Brain (organoid and tissue), 16 donors: ENCODE measurements at places on chromosomes 7 and 10.

GRCh38 chr10:131770946-131771633 lies 129.7 kb upstream of the PPP2R2D start:
- DNase-seq = no peak

DNA sequence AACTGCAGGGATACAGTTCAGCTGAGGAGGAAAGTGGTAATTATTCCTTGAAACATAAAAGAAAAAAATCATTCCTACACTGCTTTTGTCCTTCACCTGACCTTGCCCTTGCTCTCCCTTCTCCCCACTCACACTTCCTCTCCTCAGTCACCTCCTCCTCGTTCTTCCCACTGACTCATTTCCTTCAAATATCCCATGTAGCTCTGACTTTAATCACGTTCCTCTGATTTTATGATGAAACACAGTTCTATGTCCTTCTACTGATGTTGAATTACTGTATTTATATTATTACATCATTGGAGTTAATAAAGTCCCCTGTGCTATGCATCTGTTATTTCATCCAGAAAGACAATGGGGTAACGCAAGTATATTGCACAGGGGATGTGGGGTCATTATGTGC lies 575.6 kb downstream of the POM121L12 start:
- DNase-seq = no peak

DNA sequence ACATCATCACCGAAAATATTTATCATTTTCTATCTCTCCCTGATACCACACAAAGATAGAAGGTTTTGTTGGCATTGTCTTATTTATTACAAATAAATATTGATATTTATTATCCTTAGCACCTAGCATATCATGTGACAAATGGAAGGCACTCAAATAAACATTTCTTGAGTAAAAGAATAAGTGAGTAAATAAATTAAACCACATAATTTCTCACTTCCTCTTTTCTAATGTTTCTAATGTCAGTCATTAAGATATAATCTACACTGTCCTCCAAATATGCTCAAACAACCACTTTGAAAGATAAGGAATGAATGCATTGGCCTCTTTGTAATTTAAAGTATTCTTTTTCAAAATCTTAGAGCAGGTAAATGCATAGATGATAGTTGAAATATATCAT lies 1027.8 kb upstream of the LRRTM3 start:
- DNase-seq = no peak

DNA sequence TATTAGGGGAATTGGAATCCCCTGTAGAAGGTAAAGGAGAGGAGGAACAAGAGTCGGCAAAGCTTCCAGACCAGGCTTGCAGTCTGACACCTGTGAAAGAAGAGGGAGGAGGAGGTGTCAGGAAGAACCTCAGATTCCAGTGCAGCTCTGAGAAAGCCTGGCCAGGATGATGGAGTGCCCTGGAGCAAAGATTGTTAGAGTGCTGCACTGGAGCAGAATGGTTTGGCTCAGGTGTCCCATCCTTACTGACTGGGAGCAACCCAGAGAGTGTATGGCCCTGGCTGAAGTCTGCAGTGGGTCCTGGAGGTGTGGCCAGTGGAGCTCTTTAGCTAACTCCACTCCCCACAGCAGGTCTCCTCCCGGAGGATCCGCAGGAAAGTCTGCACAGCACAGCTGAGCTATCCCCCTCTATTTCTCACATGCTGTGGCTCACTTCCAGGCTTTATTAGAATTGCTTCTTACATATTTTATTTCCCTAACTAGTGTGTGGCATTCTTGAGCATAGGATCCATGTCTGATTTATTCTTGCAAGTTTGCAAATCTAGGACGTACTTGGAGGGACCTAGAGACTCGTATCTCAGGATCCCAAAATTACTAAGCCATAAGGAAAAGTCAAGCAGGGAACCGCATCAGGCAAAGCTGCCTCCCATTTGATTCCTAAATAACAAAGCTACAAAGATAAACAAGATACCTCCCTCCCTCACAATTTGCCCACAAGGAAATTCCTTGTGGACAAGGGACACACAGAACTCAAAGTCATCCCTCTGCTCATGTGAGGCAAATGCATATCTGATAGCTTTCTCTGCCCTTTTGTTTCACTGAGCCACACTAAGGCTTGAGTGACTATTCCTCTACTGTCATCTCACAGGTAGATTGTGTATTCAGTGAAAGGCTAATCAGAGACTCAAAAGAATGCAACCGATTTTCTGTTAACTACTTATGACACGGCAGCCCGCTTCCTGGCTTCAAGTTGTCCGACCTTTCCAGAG lies 58.8 kb downstream of the VIM start:
- no peak for DNase-seq

DNA sequence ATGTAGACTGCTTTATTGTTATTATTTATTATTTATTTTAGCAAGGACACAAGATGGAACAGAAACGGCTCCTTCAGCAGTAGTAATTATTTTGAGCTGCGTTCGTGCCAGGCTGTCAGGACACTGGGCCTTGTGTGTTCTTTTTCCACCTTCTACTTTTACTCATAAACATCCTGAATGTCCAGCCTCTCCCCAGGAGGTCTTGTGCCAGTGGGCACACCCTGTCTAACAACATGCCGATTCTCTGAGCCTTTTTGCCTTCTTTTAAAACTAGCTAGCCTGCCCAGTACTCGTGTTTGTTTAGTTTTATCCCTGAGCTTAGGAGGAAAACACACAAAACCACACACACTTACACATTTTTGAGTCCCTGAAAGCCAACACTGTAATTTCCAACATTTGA lies 1.2 kb downstream of the SCIN start:
- no peak for DNase-seq

GRCh38 chr7:88480896-88481295 lies 174.2 kb upstream of the STEAP4 start:
- DNase-seq = peak; percentile 99

DNA sequence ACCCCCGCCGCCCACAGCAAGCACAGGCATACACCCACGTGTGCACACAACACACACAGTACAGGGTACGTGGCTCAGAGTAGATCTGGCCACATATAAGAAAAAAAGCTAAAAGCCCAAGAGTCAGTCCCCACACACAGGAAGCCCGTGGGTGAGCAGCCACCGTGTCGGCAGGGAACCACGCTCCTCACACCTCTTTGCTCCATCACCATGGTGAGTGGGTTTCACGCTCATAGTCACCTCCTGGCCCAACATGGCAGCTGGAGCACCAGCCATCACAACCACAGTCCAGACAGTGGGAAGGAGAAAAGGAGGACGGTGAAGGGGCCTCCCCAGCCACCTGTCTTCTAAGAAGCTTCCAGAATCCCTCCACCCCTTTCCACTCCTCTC lies 76.0 kb upstream of the PDGFA start:
- no peak for DNase-seq

DNA sequence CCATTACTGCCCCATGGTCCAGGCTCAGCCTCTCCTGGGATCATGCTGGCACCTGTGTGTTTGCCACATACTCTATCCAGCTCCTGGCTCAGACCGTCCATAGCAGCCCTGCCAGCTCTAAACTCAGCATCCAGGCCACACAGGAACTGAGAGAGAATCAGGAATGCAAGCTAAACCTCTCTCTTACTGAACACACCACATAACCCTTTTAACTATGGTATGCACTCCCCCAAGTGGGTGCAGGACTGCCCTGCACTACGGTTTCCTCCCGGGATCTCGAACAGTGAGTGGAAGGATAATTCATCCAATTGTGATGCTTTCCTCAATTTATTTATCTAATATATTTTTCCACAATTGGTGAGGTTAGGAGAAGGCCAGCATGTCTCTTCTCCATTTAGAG lies 17.1 kb upstream of the ZNF800 start:
- DNase-seq = no peak

DNA sequence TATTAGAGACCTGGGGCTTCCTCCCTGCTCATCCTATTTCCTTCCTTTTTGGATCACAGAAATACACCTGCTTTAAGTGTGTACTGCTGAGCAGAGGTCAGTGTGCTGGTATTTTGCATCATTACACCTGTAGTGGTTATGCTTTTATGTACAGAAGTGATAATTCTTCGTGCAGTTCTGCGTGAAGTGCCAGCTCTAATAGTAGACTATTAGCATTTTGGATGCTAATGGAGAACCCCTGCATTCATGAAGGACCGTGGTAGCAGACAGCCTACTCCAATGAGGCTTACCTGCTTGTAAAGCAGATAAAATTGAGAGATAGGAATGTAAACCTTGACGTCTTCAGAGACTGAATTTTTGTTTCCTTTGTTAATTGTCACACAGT lies 114.3 kb downstream of the CDK14 start:
- DNase-seq = peak; percentile 37

GRCh38 chr7:47827871-47828270 lies 120.4 kb downstream of the PKD1L1 start:
- peak; percentile 44 for DNase-seq

DNA sequence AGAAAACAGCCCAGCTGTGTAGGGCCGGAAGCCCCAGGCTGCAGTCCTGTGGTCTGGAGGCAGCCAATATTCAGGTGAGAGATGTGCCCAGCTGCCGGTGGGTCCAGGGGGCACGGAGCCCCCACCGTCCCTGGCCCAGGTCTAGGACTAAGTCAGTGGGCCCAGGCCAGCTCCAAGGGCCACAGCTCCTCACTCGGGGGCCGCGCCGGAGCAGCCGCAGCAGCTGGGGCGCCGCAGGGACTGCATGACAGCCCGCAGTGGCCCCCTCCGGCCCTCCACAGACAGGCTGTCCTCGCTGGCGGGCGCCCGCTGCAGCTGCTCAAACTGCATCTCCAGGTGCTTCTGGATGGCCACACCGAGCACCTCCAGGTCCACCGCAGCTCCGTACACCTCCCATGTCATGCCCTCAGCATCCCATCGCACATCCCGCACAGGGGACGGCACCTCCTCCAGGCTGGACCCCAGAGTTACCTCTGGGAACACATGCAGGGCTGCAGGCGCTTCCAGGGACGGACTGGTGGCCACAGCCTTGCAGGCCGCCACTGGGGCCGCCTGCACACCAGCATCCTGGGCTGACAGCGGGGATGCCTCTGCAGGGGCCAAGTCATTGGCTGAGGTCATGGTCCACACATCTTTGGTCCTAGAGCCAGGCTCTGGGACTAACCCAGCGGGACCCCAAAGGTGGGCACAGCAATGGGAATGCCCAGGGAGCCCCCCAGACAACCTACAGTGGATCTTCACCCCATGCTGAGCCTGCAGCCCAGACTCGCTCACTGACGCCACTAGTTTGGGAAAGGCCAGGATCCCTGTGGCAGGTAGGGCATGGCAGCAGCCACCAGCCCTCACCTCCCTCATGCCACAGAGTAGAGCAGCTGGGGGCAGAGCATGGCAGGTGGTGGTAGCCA lies 7.0 kb downstream of the GPRIN2 start:
- no peak for DNase-seq

- peak; percentile 50 for DNase-seq
Measured at GRCh38 chr10:32367793-32368453, 21.0 kb upstream of the EPC1 start.

GRCh38 chr7:129298268-129298893 lies 73.6 kb downstream of the AHCYL2 start:
- peak; percentile 78 for DNase-seq

DNA sequence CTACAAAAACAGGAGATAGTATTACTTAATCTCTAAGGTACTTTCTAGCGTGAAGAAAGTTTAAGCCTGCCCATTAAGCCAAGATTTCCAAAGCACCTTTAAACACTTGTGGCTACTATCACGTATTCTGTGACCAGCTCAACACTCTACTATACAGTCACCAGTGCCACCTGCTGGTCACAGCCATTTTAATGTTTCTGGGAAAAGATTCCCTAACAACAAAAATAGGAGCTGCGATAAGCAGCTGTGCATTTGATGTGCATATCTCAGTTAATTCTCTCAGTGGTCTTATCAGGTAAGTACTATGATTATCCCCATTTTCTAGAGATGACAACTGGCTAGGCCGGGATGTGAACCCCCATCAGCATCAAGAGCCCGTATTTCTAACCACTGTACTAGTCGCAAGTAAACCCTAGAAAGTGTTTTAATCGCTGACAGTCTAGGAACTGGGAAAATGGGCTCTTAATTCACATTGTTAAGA lies 860 bp downstream of the SEC31B start:
- DNase-seq = peak; percentile 90

GRCh38 chr7:33868166-33868565 lies 37.2 kb upstream of the BMPER start:
- DNase-seq = no peak

DNA sequence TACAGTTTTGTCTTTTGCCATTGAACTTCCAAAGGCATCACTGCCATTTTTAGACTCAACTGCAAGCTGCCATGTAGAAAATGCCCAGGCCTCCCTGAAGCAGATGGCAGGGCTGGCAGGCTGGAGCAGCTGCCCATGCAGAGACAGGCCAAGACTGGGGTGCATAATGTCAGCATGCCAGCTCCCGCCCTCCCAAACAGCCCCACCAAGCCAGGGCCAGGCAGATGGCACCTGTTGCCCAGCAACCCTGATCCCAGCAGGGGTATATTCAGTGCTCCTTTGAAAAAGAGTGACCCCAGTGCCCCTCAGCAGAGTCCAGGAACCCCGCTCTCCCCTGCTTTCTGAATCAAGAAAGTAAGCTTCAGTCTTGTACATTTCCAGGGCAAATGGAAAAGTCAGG lies 32.6 kb downstream of the VSTM4 start:
- peak; percentile 83 for DNase-seq

GRCh38 chr7:91165006-91165845 lies 99.0 kb upstream of the FZD1 start:
- DNase-seq = no peak

- DNase-seq = no peak
Measured at GRCh38 chr10:61971003-61971325, 69.5 kb downstream of the ARID5B start.

DNA sequence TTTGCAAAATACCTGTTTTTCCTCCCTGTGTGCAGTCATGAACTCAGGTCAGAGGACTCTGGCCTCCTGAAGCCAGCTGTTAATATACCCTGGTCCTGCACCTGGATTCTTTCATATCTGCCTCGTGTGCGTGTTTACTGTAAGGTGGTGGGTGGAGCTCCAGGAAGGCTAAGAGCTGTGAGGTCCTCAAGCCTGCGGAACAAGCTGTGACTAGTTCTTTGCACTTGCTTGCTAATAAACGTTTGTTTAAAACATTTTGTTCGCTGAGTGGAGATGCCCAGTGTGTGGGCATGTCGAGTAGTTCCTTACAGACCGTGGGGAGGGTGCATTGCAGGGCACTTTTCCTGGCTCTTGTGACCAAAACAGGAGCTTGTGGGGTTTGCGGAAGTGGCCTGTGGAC lies 139.0 kb downstream of the DOCK1 start:
- no peak for DNase-seq

GRCh38 chr7:50205011-50205410 lies 99.5 kb upstream of the IKZF1 start:
- no peak for DNase-seq

DNA sequence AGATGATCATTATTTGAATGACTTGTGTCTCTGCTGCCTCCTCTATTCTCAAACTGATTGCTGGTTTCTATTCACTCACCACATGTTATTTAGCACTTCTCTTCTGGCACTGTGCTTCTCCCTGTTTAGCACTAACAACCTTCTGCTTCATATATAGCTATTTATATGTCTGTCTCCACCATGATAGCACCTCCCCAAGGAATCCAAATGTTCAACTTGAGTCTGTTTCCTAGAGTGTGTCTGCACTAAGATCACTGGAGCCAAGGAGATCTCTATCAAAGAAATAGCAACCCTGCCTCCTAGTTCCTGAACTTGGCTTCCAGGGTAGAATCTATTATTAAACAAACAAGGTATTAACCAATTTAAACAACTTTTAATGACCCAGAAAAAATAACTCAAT lies 104.5 kb downstream of the CYP26A1 start:
- DNase-seq = no peak

- DNase-seq = no peak
Measured at GRCh38 chr10:104321725-104322415, 16.4 kb downstream of the ITPRIP start.
